ENCODE measurements at places on chromosomes 16 and 17.

- DNase-seq: no peak
Observed at GRCh38 chr17:81492202-81492601, 20.4 kb downstream of the ACTG1 start.

GRCh38 chr17:4833941-4834680, 971 bp downstream of the MINK1 start:
- no peak for DNase-seq

GRCh38 chr16:53031323-53031942, 21.3 kb downstream of the CHD9NB start:
- DNase-seq: no peak

DNA sequence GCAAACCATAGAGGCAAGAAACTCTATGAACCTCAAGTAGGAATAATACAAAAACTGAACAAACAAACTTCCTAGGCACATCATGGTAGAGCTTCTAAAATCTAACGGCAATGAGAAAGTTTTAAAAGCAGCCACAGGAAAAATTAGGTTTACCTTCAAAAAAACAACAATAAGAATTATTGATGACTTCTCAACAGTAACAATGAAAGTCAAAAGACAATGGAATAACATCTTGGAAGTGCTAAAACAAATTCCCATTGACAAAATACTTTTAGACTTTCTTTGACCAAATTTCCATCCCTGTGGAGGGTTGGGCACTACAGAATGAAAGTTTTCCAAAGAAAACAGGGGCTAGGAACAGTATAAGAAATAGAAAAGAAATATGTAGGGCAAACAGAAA, 222.9 kb upstream of the ERCC4 start:
- DNase-seq: no peak
